ENCODE measurements at places on chromosomes 11 and 22. TPM values are rescaled to one million over a fixed set of nuclear protein-coding genes. Genes with fewer than 3 reads are reported as not detected.

DNA sequence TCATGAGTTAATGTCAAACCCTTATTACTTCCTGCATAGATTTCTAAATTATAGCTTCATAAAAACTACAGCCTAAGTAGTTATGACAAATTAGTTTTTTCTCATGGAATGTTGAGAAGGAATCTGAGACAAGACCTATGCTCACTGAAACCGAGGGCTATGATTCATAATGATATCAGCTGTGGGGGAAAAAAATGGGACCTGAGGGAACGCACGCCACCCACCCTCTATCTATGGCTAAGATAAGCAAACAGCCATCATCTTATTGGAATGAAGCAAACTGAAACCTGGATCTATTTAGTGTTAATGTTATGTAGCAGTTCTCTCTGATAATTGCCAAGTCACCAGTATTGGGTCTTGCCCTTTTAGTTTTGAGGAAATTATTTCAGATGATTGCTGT is 906.9 kb upstream of the RAG2 start:
- H3K4me3 ChIP-seq = no peak overlapping the region
- no peaks in the 10 kb centered on the region for H3K27me3 ChIP-seq
- no peak for DNase-seq
- H3K27ac ChIP-seq = no peak overlapping the region

DNA sequence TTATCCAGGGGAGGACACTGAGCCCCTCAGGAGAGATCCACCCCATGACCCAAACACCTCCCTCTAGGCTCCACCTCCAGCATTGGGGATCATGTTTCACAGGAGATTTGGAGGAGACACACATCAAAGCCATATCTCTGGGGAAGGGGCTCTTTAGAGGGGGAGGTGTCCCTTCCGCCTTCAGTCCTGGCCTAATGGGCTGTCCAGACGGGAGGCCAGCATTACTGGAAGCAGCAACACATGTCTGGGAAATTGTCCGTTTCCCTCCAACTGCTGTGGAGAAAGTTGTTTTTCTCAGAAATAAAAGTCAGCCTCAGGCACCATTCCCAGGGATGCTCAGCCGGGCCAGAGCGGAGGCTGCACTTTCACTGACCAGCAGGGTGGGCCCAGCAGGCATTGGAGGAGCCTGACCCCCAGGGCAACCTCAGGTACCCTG is 9.5 kb downstream of the CACNA1I start:
- H3K4me3 ChIP-seq = no peak overlapping the region
- no peak overlapping the region for H3K27ac ChIP-seq
- H3K27me3 ChIP-seq = peaks cover 42% of the 10 kb centered on the region
- no peak for DNase-seq

GRCh38 chr11:117384045-117384444 is 56.4 kb downstream of the CEP164 start:
- no peak overlapping the region for H3K4me3 ChIP-seq
- H3K4me1 ChIP-seq = no peaks in the 10 kb centered on the region
- DNase-seq = no peak
- no peak overlapping the region for H3K27ac ChIP-seq
- peaks cover 55% of the 10 kb centered on the region for H3K36me3 ChIP-seq

OTOG gene
- total RNA-seq = not detected

OR51B2 gene
- not detected for total RNA-seq

DNA sequence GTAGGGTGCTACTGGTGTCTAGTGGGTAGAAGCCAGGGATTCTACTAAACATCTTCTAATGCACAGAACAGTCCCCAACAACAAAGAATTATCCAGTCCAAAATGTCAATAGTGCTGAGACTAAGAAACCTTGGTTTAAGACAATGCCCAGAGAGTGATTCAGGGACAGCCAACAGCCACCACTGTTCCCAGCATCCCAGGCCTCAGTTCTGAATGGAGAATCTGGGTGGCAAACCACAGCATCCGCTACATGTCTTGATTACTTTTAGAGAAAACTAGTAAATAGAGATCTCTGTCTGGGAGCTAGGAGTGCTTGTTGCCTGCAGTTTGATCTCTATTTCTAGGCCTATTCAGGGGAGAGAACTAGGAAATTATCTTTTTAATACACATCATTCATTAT is 20.9 kb upstream of the SIK2 start:
- no peak for DNase-seq
- H3K27ac ChIP-seq = no peak overlapping the region
- no peaks in the 10 kb centered on the region for H3K36me3 ChIP-seq
- H3K4me3 ChIP-seq = no peak overlapping the region

DNA sequence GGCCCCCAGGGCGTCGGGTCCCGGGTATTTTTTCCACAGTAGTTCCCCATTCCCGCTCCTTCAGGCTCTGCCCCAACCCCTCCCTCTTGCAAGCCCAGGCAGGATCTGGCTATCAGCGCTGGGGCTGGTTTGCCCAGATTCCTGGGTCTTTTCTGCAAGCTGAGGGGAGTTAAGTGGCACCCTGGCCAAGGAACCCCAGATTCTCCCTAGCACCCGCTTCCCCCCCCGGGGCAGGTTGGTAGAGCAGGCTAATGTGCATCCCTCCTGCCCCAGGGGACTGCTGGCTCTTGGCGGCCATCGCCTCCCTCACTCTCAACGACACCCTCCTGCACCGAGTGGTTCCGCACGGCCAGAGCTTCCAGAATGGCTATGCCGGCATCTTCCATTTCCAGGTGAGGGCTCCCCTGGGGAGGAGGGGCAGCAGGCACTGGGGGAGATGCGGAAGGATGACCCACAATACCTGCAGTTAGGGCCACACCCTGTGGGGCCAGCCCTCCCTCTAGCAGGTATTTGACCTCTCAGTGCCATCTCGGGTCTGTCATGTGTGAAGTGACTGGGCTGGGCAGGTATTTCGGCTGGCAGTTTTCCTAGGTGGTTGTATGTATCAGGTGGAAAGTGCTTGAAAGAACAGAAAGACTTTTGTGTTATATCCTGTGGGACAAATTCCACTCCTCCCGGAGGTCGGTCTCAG is 1.6 kb downstream of the CAPN1 start:
- no peaks in the 10 kb centered on the region for H3K27me3 ChIP-seq
- H3K4me1 ChIP-seq = no peaks in the 10 kb centered on the region
- H3K4me3 ChIP-seq = no peak overlapping the region
- no peak for DNase-seq
- H3K36me3 ChIP-seq = peaks cover 28% of the 10 kb centered on the region

PGA5 gene
- total RNA-seq = not detected

ZDHHC5 gene
- total RNA-seq = 59.6 TPM

- no peak within 1 kb of the TSS for H3K4me3 ChIP-seq
- DNase-seq = peak; percentile 85
- H3K27me3 ChIP-seq = peaks cover 32% of the 10 kb centered on the region
- no peak within 1 kb of the TSS for H3K27ac ChIP-seq
Observed at GRCh38 chr11:118956094-118956846, at the start of gene UPK2. TSS of gene UPK2 (plus strand) at chr11:118956298. CDS start at chr11:118956351, 53 bp downstream.

DNA sequence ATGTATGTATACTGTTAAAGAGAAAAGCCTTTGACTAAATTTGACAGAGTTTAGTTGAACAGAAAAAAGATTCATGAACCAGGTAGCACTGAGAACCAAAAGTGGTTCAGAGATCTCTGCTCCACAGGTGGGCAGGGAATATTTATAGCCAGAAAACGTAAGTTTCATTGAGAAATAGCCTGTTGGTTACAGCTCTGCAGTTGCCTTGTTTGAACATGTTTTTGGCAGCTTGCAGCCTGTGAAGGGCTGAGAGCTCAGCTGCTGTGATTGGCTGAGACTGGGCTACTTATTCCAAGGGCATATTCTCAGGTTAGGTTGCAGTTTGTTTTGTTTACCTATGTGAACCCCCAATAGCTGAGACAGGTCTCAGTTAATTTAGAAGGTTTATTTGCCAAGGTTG is 13.5 kb upstream of the ZNF74 start:
- H3K27ac ChIP-seq = no peak overlapping the region
- H3K4me1 ChIP-seq = no peaks in the 10 kb centered on the region
- peaks cover 8% of the 10 kb centered on the region for H3K27me3 ChIP-seq
- H3K4me3 ChIP-seq = no peak overlapping the region
- no peak for DNase-seq
- no peaks in the 10 kb centered on the region for H3K36me3 ChIP-seq

- peaks cover 46% of the 10 kb centered on the region for H3K4me1 ChIP-seq
- peak overlapping the region; percentile 85 for H3K4me3 ChIP-seq
- H3K27me3 ChIP-seq = no peaks in the 10 kb centered on the region
- no peaks in the 10 kb centered on the region for H3K36me3 ChIP-seq
- peak overlapping the region; percentile 92 for H3K27ac ChIP-seq
Observed at GRCh38 chr22:31490496-31490925, 869 bp upstream of the EIF4ENIF1 start.

GRCh38 chr11:94303966-94304958 is at the start of gene IZUMO1R:
TSS of gene IZUMO1R (plus strand) at chr11:94304580. CDS start at chr11:94305637, 1,057 bp downstream.
- no peak for DNase-seq
- H3K4me3 ChIP-seq = no peak within 1 kb of the TSS
- H3K4me1 ChIP-seq = no peaks in the 10 kb centered on the region
- H3K27ac ChIP-seq = no peak within 1 kb of the TSS

DNA sequence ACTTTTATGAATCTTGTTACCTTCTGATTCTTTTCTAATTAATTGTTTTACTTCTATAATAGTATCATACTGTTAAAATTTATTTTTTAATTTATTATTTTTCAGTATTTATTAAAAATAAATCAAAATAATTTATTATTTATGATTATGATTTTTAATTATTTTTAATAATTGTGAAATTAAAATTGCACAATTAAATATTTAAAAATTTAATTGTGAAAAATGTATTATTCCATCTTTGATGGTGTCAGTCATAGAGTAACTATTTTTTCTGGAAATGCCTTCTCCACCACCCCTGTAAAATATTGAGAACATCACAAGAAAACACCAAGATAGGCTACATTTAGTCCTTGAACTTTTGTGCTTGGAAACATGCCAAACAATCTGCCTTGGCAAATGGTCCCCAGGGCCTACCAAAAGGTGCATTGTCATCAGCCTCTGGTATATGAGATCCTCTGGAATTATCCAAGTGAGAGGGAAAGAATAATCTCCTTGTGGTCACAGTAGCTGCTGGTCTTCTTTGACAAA is at the start of gene OR8H2:
Gene OR8H2, plus strand, starts transcription at position 478 of the 528 bp plus-strand sequence. CDS start 1,356 bp downstream, outside the sequence.
- no peak within 1 kb of the TSS for H3K27ac ChIP-seq
- no peak within 1 kb of the TSS for H3K4me3 ChIP-seq

NECTIN1 gene
- total RNA-seq = 3.5 TPM

DNA sequence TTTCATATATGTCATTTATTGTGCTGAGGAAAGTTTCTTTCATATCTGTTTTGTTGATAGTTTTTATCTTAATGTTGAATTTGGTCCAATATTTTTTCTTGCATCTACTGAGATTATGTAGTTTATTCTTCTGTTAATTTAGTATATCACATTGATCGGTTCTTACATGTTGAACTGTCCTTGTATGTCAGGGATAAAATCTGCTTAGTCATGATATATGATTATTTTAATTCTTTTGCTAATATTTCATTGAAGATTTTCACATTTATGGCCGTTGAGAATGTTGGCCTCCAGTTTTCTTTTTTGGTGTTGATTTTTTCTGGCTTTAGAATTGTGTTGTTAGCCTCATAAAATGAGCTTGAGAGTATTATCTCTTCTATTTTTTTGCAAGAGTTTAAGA is 31.2 kb upstream of the CHORDC1 start:
- H3K36me3 ChIP-seq = no peaks in the 10 kb centered on the region
- H3K4me1 ChIP-seq = no peaks in the 10 kb centered on the region
- no peak for DNase-seq
- no peaks in the 10 kb centered on the region for H3K27me3 ChIP-seq
- no peak overlapping the region for H3K4me3 ChIP-seq
- no peak overlapping the region for H3K27ac ChIP-seq

DNA sequence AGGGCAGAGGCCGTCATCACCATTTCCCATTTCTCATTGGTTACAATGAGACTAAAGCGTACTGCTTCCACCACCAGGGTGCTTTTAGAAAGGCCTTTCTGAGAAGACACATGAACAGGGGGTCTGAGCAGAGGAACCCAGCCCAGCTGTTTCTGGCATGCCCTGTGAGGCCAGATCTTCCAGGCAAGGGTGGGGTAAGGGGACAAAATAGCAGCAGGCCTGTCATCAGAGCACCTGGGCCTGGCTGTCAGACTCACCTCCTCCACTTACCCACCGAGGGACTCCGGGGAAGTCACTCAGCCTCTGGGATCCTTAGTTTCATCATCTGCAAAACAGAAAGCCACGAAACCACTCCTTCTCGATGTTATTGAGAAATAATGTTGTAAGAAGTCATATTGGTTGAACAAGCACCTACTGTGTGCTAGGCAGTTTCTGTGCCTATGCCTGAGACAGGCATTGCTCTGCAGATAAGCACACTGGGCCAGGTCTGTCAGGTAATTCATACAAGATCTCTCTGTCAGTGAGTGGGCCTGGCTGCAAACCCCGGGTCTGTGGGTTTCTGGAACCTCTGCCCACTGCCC is 8.8 kb upstream of the WNT11 start:
- no peak overlapping the region for H3K4me3 ChIP-seq
- H3K27ac ChIP-seq = no peak overlapping the region
- no peaks in the 10 kb centered on the region for H3K36me3 ChIP-seq

GRCh38 chr11:102530558-102530957 is at the start of gene MMP7:
TSS of gene MMP7 (minus strand) at chr11:102530747. CDS start at chr11:102530700, 47 bp downstream.
- no peaks in the 10 kb centered on the region for H3K36me3 ChIP-seq
- no peak for DNase-seq
- no peak within 1 kb of the TSS for H3K4me3 ChIP-seq
- no peaks in the 10 kb centered on the region for H3K4me1 ChIP-seq
- no peaks in the 10 kb centered on the region for H3K27me3 ChIP-seq

CSNK2A3 gene
- total RNA-seq = not detected

GRCh38 chr11:63862923-63863322 is 24.0 kb downstream of the MARK2 start:
- peak; percentile 40 for DNase-seq
- H3K36me3 ChIP-seq = no peaks in the 10 kb centered on the region
- H3K4me1 ChIP-seq = peaks cover 61% of the 10 kb centered on the region
- H3K27ac ChIP-seq = peak overlapping the region; percentile 58
- H3K4me3 ChIP-seq = no peak overlapping the region

DNA sequence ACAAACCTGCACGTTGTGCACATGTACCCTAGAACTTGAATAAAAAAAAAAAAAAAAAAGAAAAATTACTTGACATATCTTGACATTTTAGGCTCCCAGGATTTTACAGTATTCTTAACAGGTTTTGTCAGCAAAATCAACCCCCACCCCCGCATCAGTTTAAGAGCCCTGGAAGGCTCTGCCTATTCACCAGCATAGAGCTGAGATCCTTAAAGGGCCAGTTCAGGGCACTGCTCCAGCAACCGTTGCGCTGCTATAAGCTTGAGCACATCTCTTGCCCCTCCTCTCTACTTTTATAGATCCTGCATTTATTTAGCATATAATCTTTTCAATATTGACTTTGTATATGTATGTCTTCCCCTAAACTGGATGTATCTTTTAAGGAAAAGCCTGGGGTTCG is 697 bp upstream of the PAFAH1B2 start:
- H3K27me3 ChIP-seq = peaks cover 8% of the 10 kb centered on the region
- no peak for DNase-seq
- peaks cover 11% of the 10 kb centered on the region for H3K36me3 ChIP-seq
- peaks cover 33% of the 10 kb centered on the region for H3K4me1 ChIP-seq
- peak overlapping the region; percentile 94 for H3K4me3 ChIP-seq

DNA sequence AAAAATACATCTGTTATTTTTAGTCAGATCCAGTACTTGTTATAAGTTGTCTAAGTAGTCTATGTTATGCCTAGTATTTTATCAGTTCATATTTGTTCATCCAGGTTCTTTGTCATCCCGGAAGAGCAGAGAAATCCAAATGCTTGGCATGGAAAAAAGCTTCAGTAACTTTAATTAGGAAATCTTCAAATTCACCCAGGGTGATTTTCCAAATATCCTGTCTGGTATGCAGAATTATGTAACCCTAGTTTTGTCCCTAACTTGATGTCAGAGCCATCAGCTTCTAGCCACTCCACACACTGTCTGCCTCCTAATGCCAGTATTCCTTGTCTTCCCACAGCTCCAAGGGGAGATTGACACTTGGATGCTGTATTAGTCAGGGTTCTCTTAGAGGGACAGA is 216.2 kb downstream of the ARHGAP42 start:
- no peak for DNase-seq
- H3K4me3 ChIP-seq = no peak overlapping the region
- H3K4me1 ChIP-seq = no peaks in the 10 kb centered on the region
- no peaks in the 10 kb centered on the region for H3K36me3 ChIP-seq
- H3K27me3 ChIP-seq = no peaks in the 10 kb centered on the region
- no peak overlapping the region for H3K27ac ChIP-seq
